ENCODE measurements at places on chromosomes 2 and 18.

- DNase-seq = peak; percentile 72
Measured at GRCh38 chr2:168211664-168212163, 35.7 kb downstream of the STK39 start.

DNA sequence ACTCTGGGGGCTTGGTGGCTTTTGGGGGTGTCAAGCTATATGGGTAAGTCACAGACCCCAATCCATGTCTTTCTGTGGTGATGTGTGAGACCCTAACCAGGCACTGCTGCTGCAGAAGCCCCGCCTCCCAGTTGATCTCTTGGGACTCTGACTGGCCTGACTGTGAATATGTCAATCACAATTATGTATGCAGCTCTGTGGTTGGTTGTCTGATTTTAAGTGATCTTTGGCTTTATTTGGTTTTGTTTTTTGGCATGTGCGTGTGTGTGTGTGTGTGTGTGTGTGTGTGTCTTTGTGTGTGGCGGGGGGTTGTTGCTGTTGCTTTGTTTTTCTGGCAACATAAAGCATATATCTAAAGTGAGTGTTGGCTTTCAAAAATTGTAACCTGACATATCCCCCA, 78.5 kb upstream of the GLS start:
- DNase-seq = no peak

GRCh38 chr18:52815651-52816050, 475.7 kb downstream of the DCC start:
- DNase-seq = no peak

GRCh38 chr2:233460726-233461441, 105.7 kb downstream of the USP40 start:
- DNase-seq = no peak

DNA sequence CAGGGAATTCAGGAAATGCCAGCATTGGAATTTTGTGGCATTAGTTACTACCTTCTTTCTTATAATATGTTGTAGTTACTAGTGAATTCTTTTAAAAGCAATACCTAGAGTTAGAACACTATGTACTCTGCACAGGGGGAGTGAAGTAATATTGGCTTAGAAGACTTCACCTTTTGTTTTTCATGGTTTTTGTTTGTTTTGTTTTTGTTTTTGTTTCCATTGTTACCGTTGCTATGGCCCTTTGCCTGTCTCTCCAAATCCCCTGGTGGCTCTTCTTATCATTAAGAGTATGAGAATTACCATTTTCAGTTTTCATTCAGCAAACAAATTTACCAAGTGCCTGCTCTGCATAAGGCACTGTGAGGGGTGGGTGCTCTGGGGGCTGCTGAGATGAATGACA, 160.1 kb downstream of the HAUS1 start:
- DNase-seq = no peak

DNA sequence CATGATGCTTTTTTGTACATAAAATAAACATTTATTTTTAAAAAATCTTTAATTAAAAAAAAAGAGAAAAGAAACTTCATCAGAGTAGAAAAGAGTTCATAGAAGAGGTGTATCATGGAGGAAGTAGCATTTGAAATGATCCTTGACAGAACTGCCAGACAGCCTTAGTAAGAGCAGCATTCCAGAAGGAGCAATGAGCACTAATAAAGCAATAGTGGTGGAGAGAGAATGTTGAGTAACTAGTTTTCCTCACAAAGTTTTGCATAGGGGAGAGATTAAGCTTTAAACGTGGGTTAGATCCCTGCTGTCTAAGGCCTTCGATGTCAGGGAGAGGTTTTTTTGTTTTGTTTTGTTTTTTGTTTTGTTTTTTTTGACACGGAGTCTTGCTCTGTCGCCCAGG, 29.8 kb upstream of the METTL21A start:
- DNase-seq = no peak

- DNase-seq = no peak
Measured at GRCh38 chr2:134275058-134275862, 21.4 kb downstream of the MGAT5 start.

DNA sequence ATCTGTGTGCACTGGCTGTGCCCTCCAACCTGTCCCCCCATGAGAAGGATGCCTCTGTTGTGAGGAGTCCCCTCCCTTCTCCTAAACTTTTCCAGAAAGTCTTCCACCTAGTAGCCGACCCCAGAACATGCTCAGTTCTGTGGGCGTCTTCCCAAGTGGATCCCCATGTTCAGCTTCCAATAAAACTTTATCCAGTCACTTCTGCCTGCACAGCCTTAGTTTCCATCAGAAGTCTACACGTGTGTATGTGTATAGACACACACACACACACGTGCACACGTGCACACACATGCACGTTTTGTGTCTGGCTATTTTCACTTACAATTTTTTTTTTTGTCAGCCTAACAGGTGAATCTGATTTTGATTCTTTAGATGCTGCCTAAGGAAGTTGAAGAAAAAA, 115.1 kb downstream of the RTP5 start:
- DNase-seq = no peak

- no peak for DNase-seq
Measured at GRCh38 chr18:46427216-46427995, 229.6 kb downstream of the LOXHD1 start.

GRCh38 chr2:228611171-228611570, 429.7 kb upstream of the SPHKAP start:
- DNase-seq = no peak

DNA sequence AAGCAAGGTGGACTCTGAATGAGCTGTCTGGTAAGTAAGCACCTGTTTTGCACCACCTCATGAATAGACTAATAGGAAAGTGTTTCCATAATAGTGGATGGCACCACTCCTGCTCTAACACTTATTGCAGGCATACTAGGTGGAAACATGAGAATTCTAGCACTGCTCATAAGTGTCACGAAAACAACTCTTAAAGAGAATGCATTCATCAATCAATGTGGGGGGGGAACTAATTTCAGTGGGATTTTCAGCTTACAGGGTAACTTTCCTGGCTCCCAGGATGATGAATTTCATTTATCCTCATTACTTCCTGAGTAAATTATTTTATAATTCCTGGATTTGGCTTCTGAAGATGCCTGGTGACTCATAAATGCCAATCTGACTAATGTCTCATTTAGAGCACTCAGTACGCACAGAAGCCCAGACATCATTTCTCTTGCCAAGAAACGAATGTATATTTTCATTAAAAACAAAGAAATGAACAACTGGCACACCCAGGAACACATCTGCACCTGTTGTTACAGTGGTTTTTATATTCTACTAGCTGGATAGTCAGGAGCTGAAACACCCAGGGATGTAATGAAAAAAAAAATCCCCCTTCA, 129.6 kb downstream of the PID1 start:
- DNase-seq = no peak

- no peak for DNase-seq
Measured at GRCh38 chr2:133599811-133600210, 31.5 kb upstream of the NCKAP5 start.

DNA sequence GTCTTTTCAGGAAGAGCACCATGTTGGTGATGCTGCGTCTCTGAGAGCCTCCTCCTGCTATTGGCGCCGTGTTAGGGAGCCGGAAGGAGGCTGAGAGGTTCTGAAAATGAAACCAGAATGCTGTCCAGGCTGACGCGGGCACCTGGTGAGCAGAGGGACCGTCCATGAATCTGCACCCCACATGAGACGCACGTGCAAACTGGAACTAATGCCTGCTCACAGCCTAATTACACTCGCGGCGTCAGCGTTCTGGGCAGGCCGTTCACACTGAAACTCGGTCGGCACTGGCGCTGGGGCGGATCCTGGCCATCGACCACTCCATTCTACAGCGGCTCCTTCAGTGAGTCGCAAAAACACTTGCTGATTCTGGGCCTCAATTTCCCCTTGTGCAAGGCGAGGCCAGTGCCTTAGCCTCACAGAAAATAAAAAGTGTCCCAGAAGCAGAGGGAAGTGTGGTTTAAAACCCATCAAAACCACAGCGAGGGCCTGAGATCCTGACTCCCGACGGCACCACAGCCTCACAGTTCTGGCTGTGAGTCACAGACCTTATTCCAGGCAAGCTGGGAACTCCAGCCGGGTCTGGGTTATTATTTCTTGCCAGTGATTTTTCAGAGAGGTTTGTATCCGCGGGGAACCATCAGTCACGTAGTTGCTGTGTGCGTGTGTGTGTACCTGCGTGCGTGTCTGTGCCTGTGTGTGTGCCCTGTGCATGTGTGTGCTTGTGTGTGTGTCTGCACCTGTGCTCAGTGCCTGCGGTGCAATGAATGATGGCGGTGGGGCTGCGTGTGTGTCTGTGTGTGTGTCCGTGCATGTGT, 49.1 kb upstream of the CTDP1 start:
- no peak for DNase-seq

- DNase-seq = no peak
Measured at GRCh38 chr2:19767899-19768298, 133.9 kb downstream of the TTC32 start.

DNA sequence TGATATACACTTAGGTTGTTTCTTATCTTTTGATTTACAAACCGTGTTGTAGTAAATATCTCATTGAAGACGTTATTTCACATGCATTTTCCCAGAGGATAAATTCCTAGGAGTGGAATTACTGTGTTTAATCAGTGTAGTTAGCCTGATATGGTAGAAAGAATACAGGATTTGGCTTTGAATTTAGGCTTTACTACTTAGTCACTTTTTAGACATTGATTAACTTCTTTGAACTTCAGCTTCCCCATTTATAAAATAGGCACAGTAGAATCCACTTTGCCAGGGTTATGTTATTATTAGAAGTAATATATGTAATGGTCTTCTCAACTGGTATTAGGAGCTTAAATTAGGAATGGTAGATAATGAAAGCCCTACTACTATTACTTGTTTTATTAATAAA, 27.4 kb downstream of the PSMD14 start:
- no peak for DNase-seq

- no peak for DNase-seq
Measured at GRCh38 chr2:79950526-79950925, 354.0 kb downstream of the LRRTM1 start.

DNA sequence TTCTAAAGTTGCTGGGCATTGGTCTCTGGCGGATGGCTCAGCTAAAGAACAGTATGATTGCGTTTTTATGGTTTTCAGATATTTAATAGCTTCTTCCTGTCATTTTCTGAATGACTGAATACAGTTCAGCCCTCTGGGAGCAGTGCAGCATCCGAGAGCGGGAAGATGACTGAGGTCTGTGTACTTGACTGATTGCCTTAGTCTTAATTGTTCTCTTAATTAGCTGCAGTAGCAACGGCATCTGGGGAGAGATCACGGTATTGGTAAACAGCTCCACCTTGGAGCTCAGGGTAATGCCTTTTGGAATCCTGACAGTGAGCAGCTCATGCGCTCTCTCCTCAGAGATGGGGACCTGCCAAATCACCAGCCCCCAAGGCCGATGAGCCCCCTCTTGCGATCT, 481.4 kb upstream of the SPRED2 start:
- no peak for DNase-seq

DNA sequence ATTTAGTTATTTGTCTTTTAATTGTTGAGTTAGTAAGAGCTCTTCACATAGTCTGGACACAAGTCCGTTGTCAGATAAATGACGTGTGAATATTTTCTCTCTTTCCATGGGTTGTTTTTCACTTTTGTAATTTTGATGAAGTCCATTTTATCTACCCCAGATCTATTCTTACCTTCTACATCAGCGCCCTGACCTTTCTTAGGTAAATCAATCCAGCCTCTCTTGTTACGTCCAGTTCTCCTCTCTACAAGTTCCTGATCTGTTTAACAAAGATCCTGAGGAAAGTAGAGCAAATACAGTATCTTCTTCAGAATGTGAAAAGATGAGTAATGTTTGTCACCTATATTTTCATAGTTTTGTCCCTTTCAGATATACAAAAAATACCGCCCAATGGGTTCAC, 66.9 kb downstream of the MOGAT1 start:
- no peak for DNase-seq

- no peak for DNase-seq
Measured at GRCh38 chr2:66084948-66085590, 349.9 kb upstream of the MEIS1 start.

DNA sequence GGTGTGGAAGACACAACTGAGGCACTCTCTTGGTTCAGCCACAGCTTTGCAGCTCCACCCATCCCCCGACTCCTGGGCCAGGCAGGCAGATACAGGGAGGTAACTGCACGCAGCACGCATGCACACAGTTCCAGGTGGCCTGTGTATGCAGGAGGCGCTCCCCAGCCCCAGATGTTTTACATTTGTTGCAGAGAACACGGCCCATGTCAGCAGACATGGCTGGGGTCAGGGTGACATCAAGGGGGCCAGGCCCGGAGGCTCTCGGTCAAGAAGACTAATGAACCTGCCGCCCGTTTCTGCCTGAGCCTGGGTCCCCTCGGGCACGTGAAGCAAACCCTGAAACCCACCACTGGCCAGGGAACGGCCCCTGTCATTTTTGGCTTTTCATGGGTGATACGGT, 57.3 kb downstream of the TWIST2 start:
- DNase-seq = no peak

- DNase-seq = no peak
Measured at GRCh38 chr2:100350661-100351185, 28.4 kb upstream of the LONRF2 start.

GRCh38 chr18:74791501-74792194, 194.0 kb downstream of the ZNF407 start:
- DNase-seq = no peak

- DNase-seq = no peak
Measured at GRCh38 chr2:176178757-176179295, 9.6 kb upstream of the HOXD1 start.

GRCh38 chr2:239399433-239399920, 1.3 kb downstream of the HDAC4 start:
- DNase-seq = peak; percentile 41

GRCh38 chr18:77000527-77000926, 132.1 kb downstream of the MBP start:
- peak; percentile 58 for DNase-seq

GRCh38 chr18:66895631-66896030, 291.7 kb upstream of the CDH19 start:
- DNase-seq = no peak
